NAMALWA (cell line): ENCODE measurements at places on chromosomes 5 and 9.

- DNase-seq: no peak
Measured at GRCh38 chr5:31459594-31459993, 72.3 kb downstream of the DROSHA start.

- DNase-seq: peak; percentile 86
Measured at GRCh38 chr9:132943651-132944293, 644 bp downstream of the TSC1 start.

DNA sequence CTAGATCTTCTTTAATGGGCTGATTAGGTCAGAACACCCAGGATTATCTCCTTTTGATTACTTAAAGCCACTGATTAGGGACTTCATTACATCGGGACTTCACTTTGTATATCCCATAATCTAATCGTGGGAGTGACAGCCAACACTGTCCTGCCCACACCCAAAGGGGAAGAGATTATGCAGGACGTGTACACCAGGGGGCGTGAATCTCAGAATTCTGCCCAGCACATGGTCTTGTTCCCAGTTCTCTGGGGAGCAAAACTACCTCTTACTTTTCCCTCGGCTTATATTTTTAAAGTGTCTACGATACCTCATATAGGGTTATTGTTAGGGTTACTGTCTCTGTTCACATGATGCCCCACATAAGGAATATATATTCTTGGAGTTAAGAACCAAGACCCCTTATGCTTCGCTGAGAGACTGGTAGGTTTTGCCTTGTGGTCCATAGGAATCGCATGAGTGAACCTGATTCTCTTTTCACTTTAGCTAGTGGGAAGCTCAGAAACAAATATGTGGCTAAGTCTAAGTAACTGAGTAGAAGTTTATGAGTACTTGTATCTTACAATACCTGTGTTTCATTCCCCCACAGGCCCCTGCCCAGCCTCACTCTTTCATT, 192.7 kb downstream of the GNA14 start:
- peak; percentile 59 for DNase-seq

- no peak for DNase-seq
Measured at GRCh38 chr9:114016101-114016500, 62.0 kb downstream of the AMBP start.

DNA sequence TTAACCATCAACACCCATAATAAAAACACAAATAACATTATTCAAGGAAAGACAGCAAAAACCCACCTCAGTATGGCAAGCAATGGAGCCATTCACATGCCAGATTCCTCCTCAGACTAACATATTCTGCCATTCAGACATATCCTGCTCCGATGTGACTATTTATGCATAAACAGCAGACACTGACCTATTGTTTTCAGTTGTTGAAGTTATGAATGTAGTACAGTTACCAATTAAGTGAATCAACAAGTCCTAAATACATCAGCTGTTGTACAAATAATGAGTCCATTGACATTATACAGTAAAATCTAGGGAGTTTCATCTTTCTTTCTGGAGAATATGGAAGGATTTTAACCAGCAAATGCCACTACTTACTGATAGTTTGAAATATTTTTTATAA, 131.7 kb downstream of the DENND1A start:
- DNase-seq: no peak

- DNase-seq: no peak
Measured at GRCh38 chr5:112923988-112924387, 2.0 kb upstream of the REEP5 start.

- no peak for DNase-seq
Measured at GRCh38 chr5:1648806-1649205, 125.0 kb upstream of the LPCAT1 start.

GRCh38 chr5:143707806-143708205, 104.2 kb upstream of the HMHB1 start:
- DNase-seq: no peak

- no peak for DNase-seq
Measured at GRCh38 chr9:21153336-21154017, 11.8 kb upstream of the IFNW1 start.

GRCh38 chr5:95148453-95148852, 136.4 kb downstream of the MCTP1 start:
- no peak for DNase-seq

GRCh38 chr5:165673499-165673898, 2168.1 kb downstream of the MAT2B start:
- no peak for DNase-seq
